Colonic mucosa (tissue), 4 donors: ENCODE measurements at places on chromosomes 6 and 20. TPM values are rescaled to one million over a fixed set of nuclear protein-coding genes. Genes with fewer than 3 reads are reported as not detected.
A peak's percentile ranks its signal among the peaks of the same experiment; 100 is the strongest.

DNA sequence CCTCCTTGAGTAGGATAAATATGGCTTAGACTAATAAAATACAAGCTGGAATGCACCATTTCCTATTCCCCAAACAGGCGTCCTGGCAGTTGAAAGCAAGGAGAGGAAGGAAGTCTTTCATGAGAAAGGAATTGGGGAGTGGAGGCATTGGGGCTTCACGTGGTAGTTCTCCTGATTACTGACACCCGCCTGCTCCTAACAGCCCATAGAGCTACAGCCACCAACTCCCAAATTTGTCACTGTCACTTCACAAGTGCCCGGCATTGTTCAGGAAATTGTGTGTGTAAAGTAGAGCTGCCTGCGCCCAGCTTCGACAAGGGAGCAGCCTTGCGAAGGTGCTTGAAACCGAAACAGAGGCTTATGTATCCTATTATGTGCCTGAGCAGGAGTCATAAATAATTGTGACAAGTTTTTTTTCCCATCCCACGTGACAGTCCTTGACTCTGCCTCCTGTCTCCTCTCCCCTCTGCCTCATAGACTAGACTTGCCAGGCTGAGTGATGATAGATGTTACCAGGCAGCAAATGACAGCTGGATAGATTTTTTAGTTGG, 301.7 kb upstream of the ZFP64 start:
- no peaks in the 10 kb centered on the region for H3K4me1 ChIP-seq
- H3K27me3 ChIP-seq, result no peaks in the 10 kb centered on the region
- DNase-seq, result no peak
- no peak overlapping the region for H3K4me3 ChIP-seq

- H3K27ac ChIP-seq, result no peak overlapping the region
- no peaks in the 10 kb centered on the region for H3K36me3 ChIP-seq
- no peaks in the 10 kb centered on the region for H3K4me1 ChIP-seq
- H3K27me3 ChIP-seq, result no peaks in the 10 kb centered on the region
- no peak overlapping the region for H3K4me3 ChIP-seq
Measured at GRCh38 chr6:147930745-147931144, 411.9 kb upstream of the SASH1 start.

- H3K27ac ChIP-seq, result no peak overlapping the region
- H3K4me3 ChIP-seq, result no peak overlapping the region
- DNase-seq, result no peak
- no peaks in the 10 kb centered on the region for H3K4me1 ChIP-seq
Measured at GRCh38 chr20:24598346-24598745, 128.9 kb downstream of the SYNDIG1 start.

GRCh38 chr6:43990275-43990626, 137.0 kb downstream of the MRPL14 start:
- H3K4me1 ChIP-seq, result peaks cover 6% of the 10 kb centered on the region
- DNase-seq, result peak; percentile 47
- H3K4me3 ChIP-seq, result no peak overlapping the region
- H3K36me3 ChIP-seq, result no peaks in the 10 kb centered on the region
- no peaks in the 10 kb centered on the region for H3K27me3 ChIP-seq
- no peak overlapping the region for H3K27ac ChIP-seq

- H3K4me1 ChIP-seq, result no peaks in the 10 kb centered on the region
- no peaks in the 10 kb centered on the region for H3K36me3 ChIP-seq
- no peak for DNase-seq
- no peak overlapping the region for H3K27ac ChIP-seq
- H3K27me3 ChIP-seq, result no peaks in the 10 kb centered on the region
Measured at GRCh38 chr20:20734475-20734948, 22.1 kb upstream of the RALGAPA2 start.

DNA sequence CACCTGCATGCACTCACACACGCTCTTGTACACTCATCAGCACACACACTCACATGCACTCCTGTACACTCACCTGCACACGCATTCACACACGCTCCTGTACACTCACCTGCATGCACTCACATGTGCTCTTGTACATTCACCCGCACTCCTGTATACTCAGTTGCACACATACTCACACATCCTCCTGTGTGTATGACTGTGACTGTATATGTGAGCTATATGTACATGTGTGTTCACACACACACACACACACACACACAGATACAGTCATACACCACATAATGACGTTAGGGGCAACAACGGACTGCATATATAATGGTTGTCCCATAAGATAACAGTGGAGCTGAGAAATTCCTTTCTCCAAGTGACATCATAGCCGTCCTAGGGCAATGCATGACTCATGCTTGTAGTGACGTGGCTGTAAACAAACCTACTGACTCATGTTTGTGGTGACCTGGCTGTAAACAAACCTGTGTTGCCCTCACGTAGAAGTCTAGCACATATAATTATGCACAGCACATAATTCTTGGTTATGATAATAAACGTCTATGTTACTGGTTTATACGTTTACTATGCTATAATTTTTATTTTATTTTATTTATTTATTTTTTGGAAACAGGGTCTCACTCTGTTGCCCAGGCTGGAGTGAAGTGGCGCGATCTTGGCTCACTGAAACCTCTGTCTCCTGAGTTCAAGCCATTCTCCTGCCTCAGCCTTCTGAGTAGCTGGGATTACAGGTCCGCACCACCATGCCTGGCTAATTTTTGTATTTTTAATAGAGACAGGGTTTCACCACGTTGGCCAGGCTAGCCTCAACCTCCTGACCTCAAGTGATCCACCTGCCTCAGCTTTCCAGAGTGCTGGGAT, 22.8 kb upstream of the TAF4 start:
- no peak overlapping the region for H3K4me3 ChIP-seq
- no peaks in the 10 kb centered on the region for H3K36me3 ChIP-seq
- H3K27me3 ChIP-seq, result no peaks in the 10 kb centered on the region
- no peaks in the 10 kb centered on the region for H3K4me1 ChIP-seq

GRCh38 chr20:44908987-44909871, 631 bp upstream of the PABPC1L start:
- no peaks in the 10 kb centered on the region for H3K27me3 ChIP-seq
- peaks cover 12% of the 10 kb centered on the region for H3K36me3 ChIP-seq
- no peak overlapping the region for H3K27ac ChIP-seq
- H3K4me3 ChIP-seq, result peak overlapping the region; percentile 68
- peaks cover 3% of the 10 kb centered on the region for H3K4me1 ChIP-seq

GRCh38 chr6:47138046-47138445, 95.9 kb upstream of the ADGRF1 start:
- H3K27me3 ChIP-seq, result no peaks in the 10 kb centered on the region
- H3K27ac ChIP-seq, result no peak overlapping the region
- H3K36me3 ChIP-seq, result no peaks in the 10 kb centered on the region
- H3K4me3 ChIP-seq, result no peak overlapping the region
- DNase-seq, result no peak
- H3K4me1 ChIP-seq, result peaks cover 3% of the 10 kb centered on the region

NKX2-4 gene
- not detected for total RNA-seq

ZBP1 gene
- 2.7 TPM for total RNA-seq
